ENCODE measurements at places on chromosomes 13 and 19. TPM values are rescaled to one million over a fixed set of nuclear protein-coding genes. Genes with fewer than 3 reads are reported as not detected.
A peak's percentile ranks its signal among the peaks of the same experiment; 100 is the strongest.

- DNase-seq, result peak; percentile 83
These were observed 1.5 kb upstream of the ATP5F1D start for GRCh38 chr19:1239796-1240737.

- DNase-seq, result no peak
These were observed 62.4 kb downstream of the AKAP11 start for GRCh38 chr13:42334329-42334706.

DNA sequence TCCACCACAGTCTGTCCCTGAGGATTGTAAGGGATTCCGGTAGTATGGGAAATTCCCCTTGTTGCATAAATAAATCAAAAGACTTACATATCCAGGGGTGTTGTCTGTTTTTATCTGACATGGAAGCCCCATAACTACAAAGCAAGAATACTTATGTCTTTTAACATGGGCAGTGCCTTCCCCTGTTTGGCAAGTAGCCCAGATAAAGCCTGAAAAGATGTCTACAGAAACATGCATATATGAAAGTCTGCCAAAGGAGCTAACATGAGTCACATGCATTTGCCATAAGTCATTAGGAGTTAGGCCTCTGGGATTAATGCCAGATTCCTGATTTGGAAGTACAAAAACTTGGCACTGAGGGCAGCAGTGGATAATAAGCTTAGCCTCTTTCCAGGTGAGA, 62.1 kb downstream of the ZNF737 start:
- DNase-seq, result peak; percentile 86

GRCh38 chr19:16327911-16328823, 3.5 kb downstream of the KLF2 start:
- DNase-seq, result no peak

DNA sequence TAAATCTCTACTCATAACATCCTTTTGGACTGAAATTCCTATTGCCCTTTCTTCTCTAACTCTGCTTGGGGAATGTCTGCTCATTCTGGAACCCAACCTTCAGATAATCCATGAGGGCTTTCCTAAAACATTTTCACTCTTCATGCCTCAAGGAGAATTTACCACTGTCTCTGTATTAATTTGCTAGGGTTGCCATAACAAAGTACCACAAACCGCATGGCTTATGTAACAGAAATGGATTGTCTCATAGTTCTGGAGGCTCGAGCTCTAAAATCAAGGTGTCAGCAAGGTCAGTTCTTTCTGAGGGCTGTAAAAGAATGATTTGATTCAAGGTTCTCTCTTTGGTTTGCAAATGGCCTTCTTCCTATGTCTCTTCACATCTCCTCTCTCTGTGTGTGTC, 209.7 kb downstream of the LACC1 start:
- DNase-seq, result no peak

DNA sequence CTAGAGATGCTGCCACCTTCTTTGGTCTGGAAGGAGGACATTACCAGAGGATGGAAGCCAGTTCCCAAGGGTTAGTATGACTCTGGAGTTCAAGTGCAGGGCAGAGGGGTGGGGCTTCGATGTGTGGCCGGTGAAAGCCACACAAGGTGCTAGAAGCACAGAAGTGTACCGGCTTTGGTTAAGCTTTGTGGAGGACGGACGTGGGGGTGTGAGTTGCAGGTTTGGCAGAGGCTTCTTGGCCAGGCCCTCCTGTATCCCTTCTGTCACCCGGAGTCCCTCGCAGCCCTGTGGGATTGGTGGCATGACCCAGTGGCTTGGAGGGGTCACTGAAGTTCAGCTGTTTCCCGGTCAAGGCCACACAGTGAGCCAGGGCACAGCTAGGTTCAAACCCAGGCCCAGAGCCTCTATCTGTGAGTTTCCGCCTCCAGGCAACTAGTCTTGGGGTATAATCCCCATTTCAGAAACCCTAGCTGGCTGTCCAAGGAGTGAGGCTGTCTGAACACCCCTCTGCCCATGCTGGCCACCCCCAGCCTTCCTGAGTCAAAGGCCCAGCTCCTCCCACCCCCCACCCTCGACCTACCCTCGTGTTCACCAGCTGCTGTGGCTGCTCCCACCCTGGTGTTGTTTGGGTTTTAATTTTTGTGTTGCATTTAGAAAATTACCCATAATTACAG, 4.6 kb upstream of the SSBP4 start:
- peak; percentile 38 for DNase-seq

- no peak for DNase-seq
These were observed 185.4 kb downstream of the COL4A1 start for GRCh38 chr13:110121422-110122083.

DNA sequence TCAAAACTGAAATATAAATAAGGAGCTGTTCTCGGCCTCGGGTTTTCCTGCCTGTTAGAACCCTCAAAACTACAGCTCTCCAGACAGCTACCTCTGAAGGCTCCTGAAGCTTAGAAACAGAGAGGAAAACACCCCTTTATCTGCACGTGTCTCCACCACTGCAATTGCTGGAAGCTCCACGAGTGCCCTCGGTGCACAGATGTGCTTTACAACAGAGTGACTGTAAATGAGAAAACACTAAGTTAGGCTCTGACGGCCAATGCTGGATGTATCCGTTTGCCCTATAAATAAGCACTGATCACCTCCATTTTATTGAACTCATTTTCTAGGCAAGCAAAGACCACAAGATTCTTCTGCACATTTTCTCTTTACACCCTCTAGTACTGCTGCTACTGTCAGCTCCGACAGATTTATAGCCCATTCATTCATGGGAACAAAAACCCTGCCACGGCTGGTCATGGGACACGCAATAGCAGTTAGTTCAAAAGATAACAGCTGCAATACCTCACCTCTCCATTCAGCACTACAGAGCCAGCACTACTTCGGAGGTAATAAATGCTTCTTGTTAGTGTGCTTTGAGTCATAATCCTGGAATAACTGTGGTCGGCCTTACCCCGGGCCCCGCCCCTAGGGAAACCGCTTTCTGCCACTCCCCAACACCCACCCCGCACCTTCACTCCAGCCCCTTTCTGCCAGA, 241.1 kb upstream of the ZNF507 start:
- peak; percentile 36 for DNase-seq

GRCh38 chr13:70339738-70340137, 231.5 kb upstream of the KLHL1 start:
- DNase-seq, result no peak

GRCh38 chr13:25946321-25946720, 105.5 kb downstream of the SHISA2 start:
- no peak for DNase-seq

DNA sequence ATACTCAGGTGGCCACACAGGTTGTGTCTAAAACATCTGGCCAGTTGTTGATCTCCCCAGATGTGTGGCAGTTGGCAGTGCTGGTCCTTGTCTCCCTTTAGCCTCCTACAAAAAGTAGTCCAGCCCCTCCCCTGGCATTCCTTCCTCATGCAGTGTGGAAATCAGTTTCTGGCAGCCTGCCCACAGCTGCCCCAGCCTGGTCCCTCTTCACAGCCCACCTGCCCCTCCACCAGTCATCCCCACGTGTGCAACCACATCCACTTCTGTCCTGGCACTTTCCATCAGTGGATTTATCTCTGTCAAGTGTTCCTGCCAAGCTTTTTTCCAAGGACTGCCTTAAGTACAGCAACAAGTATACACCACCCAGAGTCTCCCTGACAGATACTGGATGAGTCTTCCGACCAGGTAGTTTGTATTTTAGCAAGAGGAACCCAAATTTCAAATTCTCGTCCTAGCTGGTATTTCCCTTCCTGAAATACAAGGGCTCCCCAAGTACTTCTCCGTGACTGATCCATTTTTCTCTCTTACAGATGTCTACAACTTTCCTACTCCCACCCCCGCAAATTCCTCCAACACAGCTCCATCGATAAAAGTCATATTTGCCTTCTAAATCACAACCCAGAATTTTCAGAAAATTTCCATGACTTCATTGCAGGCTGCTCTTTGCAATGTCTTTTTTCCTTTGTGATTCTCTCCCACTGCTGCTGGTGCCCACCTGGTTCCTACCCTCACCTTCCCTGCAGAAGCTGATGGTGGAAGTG, 313.5 kb downstream of the FOXO1 start:
- no peak for DNase-seq

DNA sequence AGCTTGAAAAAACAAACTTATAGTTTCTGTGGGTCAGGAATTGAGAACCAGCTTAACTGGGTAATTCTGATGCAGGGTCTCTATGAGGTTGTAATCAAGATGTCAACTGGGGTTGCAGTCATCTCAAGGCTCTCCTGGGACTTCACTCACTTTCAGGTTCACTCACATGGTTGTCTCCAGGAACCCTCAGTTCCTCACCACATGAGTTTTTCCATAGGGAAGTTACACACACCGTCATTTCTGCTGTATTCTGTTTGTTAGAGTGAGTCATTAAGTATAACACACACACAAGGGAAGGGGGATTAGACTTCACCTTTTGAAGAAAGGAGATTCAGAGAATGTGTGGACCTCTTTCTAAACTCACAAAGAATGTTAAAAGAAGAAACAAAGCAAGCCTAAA, 34.9 kb upstream of the MLNR start:
- no peak for DNase-seq

- DNase-seq, result no peak
These were observed 613.9 kb downstream of the TBC1D4 start for GRCh38 chr13:74868049-74868448.

- DNase-seq, result no peak
These were observed 221.4 kb upstream of the SLC10A2 start for GRCh38 chr13:103287659-103288058.

GRCh38 chr13:112882555-112883024, 86.4 kb upstream of the MCF2L start:
- no peak for DNase-seq

- no peak for DNase-seq
These were observed 7.8 kb upstream of the OPA3 start for GRCh38 chr19:45592366-45592765.

- DNase-seq, result no peak
These were observed 12.7 kb downstream of the NKPD1 start for GRCh38 chr19:45147835-45148676.

DNA sequence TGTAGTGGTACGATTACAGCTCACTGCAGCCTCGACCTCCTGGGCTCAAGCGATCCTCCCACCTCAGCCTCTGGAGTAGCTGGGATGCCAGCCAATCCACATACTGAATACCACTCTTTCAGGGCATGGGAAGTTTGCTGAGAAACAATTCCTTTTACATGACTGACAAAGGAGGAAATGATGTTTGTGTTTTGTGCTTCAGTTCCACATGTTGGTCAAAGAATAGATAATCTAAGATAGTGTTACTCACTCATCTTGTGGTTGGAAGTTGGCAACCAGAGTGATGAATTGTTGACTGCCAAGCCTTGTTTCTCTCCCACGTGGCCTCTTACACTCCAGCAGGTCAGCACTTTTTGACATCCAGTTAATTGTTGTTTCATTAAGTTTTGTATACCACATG, 7.6 kb downstream of the MBD3L2B start:
- peak; percentile 91 for DNase-seq

DNA sequence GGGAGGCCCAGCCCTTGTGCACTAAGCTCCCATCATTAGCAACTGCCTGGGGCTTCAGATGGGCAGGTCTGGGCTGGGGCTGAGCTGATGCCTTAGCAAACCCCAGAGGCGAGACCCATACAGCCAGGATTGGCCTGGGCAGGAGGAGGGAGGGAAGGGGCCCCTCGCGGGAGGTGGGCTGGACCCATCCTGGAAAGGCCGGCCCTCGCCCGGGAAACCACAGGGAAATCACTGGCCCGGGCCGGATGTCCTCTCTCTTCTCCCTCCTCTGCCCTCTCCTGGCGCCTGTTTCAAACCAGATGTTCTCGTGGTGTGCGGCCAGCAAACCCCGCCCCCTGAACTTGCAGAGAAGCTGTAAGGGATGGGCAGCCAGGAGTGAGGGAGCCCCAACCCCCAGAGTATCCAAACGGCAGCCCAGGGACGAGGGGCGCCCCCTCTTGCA, 43.1 kb downstream of the TMEM255B start:
- peak; percentile 87 for DNase-seq

GRCh38 chr13:66508153-66508909, 721.8 kb downstream of the PCDH9 start:
- DNase-seq, result no peak

DNA sequence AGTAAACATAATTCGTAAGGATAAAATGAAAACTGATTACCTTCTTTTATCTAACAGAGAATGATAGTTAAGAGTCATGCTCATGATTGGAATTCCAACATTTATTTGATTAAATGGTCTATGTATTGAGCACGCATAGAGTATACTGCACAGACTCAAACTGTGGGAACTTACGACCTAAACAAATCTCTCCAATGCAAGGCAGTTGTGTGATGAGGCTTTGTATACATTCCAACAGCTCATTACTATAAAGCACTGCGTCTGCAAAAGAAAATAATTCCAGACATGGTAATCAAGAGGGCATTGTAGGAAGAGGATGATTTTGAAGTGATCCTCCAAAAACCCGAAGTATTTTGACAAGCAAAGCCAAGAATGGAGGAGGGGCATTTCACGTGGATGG, 169.5 kb downstream of the NUFIP1 start:
- no peak for DNase-seq

DNA sequence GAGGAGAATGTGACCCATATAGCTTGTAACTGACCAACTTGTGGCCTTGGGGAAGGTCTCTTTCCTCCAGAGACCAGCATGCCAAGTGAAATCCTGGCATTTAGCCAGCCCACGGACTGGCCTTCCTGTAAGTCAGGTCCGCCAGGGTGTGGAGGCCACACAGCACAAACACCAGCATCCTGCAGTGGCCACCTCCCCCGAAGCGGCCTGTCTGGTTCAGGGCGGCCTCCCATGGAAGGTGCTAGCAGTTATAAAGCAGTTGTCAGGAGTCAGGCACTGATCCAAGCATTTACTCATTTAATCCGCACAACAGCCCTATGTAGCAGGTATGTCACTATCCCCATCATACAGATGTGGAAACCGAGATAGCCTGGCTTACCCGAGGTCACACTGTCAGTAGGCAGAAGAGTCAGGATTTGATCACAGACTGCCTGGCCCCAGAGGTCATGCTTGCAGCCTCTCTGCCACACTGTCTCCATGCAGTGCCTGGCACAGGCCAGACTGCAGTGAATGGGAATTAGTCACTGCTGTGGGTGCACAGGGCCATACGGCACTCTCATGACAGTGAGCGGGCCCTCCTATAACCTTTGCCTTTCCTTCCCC, 36.7 kb downstream of the CAPN12 start:
- peak; percentile 72 for DNase-seq

DNA sequence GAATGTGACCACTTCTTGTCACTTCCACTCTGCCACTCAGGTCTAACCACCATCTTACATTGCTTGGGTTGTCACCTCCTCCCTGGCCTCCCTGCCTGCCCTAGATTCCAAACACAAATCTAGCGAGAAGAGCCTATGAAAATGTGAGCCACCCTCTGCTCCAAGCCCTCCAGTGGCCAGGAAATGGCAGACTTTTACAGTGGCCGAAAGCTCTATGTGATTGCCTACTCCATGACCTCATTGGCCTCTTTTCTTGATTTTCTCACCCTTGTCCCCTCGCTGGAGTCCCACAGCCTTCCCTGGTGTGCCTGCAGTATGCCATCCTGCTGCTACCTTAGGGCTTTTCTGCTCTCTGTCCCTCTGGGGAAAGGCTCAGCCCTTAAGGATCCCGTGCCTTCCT, 84.2 kb downstream of the LRCH1 start:
- no peak for DNase-seq

GRCh38 chr19:18856385-18857126, 24.8 kb downstream of the UPF1 start:
- no peak for DNase-seq

Gene CDC42EP5
- 1.1 TPM for total RNA-seq

Gene SIGLEC10
- total RNA-seq, result not detected

Gene NOTCH3
- 0.60 TPM for total RNA-seq

Gene AZU1
- total RNA-seq, result not detected

Gene SPATA13
- 4.6 TPM for total RNA-seq

Gene ZNF530
- 12.7 TPM for total RNA-seq

Gene BEST2
- total RNA-seq, result 0.10 TPM

Gene ZFR2
- total RNA-seq, result not detected

Gene SCEL
- total RNA-seq, result not detected

Gene FCER2
- not detected for total RNA-seq

Gene CDX2
- total RNA-seq, result not detected

Gene PSPC1
- total RNA-seq, result 28.5 TPM

Gene TLE5
- 178 TPM for total RNA-seq

All from RPMI7951 (cell line).